Stimulated activated CD4-positive, alpha-beta T cell treated with anti-CD3 and anti-CD28 coated beads, TNF-alpha, amount 100 ng/mL, for 1 hour (primary cell): ENCODE measurements at places on chromosomes 5 and 9.

DNA sequence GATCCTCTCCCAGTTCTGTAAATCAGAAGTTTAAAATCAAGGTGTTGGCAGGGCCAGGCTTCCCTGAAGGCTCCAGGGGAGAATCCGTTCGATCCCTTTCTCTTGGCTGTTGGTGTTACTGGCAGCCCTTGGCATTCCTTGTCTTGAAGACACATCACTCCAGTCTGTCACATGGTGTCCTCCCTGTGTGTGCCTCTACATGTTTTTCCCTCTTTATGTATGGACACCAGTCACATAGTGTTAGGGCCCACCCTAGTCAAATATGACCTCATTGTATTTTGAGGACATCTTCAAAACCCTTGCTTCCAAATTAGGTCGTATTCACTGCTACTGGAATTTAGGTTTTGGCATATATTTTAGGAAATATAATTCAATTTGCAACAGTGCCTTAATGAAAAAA lies 94.6 kb downstream of the RASEF start:
- no peak for DNase-seq

- no peak for DNase-seq
These were observed 192.4 kb downstream of the GADD45G start for GRCh38 chr9:89797255-89797654.

DNA sequence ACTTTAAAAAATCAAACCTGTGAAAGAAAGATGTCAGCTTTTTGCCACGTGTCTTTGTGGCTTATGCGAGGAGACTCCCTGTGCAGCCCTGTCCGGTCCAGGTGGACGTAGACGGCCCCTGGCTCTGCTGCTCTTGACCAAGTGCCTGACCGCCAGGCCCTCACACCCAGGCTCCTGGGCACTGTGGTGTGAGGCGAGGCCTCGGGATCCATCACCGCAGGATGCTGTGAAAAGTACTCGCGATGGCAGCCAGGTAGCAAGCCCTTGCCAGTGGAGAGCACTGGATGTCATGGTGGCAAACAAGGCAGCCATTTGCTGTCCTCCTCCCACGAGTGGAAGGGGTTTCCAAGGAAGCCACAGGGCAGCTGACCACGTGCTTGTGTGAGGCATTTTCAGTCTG lies 245.1 kb downstream of the CACNA1B start:
- DNase-seq, result no peak

DNA sequence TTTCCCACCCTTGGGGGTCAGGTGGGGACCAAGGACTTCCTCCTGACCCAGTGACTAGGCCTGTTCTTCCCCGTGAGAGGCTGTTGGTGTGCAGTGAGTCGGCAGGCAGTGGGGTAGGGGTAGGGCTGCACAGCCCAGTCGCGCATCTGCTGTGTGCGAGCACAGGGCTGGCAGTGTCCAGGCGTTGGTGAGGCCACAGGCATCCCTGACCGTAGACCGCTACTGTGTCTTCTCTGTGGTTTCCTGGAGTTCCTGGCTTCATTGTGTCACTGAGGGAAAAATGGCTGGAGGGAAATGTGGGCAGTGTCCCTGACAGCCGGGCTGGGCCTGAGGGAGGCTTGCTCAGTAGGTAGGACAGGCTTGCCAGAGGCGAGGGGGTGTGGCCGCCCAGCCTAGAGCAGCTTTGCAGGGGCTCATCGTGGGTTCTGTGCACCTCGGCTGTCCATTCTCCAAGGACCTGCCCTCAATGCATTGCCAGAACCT lies 95.4 kb downstream of the CACNA1B start:
- no peak for DNase-seq

DNA sequence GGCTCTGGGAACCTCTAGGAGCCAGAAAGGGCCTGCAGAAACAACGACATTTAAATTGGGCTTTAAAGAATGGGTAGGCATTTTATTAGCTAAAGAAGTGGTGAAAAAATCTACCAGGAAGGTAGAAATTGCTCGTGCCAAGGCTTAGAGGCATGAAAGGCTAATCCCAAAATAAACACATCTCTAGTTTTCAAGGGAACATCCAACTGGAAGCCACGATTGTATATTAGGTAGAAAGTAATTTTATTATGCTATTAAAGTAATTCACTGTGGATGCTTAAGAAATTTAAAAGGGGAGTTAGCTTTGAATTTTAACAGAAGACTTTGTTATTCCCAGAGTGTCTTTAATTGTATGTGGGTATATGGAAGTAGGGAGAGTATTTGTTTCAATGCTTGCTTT lies 17.5 kb upstream of the CNTLN start:
- no peak for DNase-seq

- DNase-seq, result no peak
These were observed 1099.2 kb downstream of the CDH18 start for GRCh38 chr5:18888821-18889220.

GRCh38 chr9:91090130-91090410 lies 271.6 kb downstream of the AUH start:
- DNase-seq, result no peak

DNA sequence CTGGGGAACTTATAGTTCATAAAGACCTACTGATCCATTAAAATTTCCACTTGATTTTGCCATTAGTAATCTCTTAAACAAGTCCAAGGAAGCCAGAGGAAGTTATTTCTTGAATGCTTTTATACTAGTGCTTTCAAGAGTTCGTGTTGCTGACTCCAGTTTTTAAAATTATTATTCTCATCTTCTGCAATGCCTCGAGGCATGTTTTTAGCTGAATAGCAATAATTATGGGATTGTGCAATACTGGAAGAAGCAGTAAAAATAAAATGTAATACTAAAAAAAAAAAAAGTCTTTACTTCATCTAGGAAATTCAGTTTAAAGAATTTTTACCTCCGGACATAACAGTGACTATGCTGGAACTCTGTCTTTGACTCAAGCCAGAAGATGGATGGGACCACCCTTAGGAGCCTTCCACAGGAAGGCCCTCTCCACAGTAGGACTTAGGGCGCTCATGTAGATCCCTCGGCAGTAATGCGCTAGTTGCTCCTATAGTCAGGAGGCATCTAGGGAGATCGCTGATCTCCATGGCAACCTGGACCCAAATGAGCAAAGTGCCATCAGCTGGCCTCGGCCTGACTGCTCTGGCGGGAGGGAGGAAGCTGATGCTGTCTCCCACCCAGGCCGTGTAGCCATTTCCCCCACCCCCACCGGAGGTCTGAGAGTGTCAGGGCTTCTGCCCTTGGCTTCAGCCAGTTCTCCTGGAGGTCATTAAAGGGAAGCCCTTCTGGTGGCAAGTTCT lies 56.7 kb downstream of the DAPK1 start:
- no peak for DNase-seq

DNA sequence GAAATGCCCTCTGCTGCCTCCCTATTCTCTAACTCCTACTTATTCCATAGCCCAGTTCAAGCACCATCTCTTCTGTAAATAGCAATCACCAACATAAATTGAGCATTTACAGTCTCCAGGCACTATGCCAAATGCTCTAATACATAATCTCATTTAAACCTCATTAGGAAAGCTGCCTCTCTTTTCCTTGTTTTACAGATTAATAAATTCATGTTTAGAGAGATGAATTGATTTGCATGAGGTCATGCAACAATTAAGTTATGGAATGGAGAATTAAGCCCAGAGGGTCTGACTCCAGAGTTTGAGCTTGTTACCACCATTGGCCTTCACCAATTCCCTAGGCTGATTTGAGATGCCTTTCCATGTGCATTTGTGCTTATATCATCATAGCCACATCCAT lies 23.4 kb upstream of the RFX3 start:
- no peak for DNase-seq

- DNase-seq, result no peak
These were observed 130.8 kb downstream of the ZNF354C start for GRCh38 chr5:179190851-179191505.

DNA sequence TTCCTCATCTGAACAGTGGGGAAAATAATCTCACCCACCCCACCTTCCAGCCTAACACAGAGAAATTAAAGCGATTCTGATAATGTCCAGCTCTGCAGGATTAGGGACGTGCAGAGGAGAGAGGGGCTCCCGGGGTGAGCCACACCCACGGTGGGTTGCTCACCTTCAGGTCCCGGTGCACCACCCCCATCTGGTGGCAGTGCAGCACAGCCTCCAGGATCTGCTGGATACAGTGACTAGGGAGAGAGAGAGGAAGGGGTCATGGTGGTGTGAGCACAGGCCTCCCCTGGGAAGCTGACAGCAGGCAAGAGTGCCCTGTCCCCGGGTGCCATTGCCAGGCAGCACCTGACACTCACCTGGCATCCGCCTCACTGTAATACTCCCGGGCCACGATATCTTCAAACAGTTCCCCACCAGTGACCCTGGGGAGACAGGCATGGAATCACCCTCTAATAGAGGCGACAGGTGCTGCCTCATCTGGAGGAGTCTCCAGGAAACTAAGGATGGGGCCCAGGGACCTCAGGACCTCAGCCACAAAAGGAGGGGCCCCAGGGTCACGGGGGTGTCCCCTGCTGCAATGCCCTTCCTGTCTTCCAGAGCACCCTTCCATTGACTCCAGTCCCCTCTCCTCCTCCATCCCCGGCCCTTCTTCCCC lies 33.0 kb downstream of the CAMK2A start:
- no peak for DNase-seq

- no peak for DNase-seq
These were observed 118.5 kb upstream of the CACNA1B start for GRCh38 chr9:137759117-137759516.
